ENCODE measurements at places on chromosomes 7 and 10. TPM values are rescaled to one million over a fixed set of nuclear protein-coding genes. Genes with fewer than 3 reads are reported as not detected.

DNA sequence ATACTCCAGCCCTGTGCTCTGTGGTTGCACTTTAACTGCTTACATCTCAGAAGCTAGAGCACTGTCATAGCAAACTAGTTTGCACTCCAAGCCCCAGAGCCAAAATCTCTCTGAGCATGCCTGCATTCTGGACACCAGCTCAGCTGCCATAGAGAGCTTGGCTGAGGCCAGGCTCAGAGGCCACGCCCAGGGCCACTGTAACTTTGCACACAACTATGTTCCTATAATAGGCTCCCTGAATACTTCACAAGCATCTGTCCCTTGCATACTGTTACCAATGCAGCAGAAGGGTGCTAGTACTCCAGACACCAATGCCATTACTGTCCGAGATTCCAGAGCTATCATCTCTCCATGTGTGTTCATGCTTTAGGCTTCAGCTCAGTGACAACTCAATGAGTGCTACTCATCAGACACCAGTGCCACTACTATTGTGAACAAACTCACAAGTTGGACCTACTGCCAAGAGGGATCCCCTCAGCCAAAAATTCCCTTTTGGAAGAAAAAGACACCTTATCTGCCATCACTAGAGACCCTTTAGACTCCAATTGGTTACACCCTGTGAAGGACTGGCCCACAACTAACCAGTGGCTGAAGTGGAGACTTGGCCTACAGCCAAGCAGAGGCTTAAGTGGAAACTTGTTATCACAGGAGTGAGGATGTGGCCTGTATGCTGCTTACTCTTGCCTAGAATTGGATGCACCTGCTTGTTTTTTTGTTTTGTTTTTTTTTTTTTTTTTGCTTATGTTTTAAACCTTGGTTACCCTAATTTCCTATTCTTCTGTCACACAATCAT is 211.6 kb upstream of the MAGI2 start:
- DNase-seq: no peak

GRCh38 chr7:1923409-1924257 is 253.6 kb downstream of the ELFN1 start:
- DNase-seq: no peak

DNA sequence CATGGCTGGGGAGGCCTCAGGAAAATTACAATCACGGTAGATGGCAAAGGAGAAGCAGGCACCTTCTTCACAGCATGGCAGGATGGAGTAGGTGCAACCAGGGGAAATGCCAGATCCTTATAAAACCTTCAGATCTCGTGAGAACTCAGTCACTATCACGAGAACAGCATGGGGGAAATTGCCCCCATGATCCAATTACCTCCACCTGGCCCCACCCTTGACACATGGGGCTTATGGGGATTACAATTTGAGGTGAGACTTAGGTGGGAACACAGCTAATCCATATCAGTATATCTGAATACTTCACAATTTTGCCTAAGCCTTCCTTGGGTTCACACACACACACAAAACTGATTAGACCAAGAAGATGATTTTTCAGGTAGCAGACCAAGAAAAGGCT is 145.1 kb upstream of the COL1A2 start:
- DNase-seq: no peak

GRCh38 chr7:47218378-47219176 is 363.3 kb downstream of the TNS3 start:
- DNase-seq: no peak

The PDCD11 gene
- total RNA-seq: 28.7 TPM
